LHCN-M2 (cell line): ENCODE measurements at places on chromosomes 6 and 20.
A peak's percentile ranks its signal among the peaks of the same experiment; 100 is the strongest.

DNA sequence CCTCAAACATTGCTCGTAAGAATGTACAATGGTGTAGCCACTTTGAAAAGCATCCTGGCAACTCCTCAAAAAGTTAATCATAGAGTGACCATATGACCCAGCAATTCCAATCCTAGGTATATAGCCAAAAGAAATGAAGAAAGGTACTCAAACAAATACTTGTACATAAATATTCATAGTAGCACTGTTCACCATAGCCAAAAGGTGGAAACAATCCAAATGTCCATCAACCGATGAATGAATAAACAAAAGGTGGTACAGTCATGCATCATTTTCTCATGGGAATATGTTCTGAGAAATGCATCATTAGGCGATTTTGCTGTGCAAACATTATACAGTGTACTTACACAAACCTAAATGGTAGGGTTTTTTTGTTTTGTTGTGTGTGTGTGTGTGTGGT, 74.4 kb upstream of the TBC1D7 start:
- DNase-seq, result no peak

- DNase-seq, result peak; percentile 95
These were observed 16.5 kb downstream of the ACTR5 start for GRCh38 chr20:38764567-38765318.

GRCh38 chr20:62994869-62995281, 11.9 kb downstream of the BHLHE23 start:
- no peak for DNase-seq

DNA sequence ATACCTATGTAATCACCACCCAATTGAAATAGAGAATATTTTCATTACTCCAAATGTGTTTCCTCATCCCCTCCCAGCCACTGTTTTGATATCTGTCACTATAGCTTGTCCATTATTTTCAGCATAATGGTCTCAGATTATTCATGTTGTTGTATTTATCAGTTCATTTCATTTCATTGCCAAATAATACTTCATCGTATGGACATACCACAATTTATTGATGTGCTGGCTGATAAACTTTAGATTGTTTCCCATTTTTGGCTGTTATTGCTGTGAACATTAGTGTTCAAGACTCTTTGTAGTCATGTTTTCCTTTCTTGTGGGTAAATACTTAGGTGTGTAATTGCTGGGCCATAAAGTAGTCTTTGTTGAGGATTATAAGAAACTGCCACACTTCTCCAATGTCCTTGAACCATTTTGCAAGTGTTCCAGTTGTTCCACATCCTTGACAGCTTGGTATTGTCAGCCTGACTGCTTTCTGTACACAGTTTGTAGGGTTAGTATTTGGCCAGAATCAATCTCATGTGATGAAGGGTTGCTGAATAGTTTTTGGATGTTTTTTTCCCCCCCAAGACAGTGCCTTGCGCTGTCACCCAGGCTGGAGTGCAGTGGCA, 44.3 kb downstream of the JARID2 start:
- DNase-seq, result no peak

GRCh38 chr6:42783177-42783875, 1.5 kb downstream of the BICRAL start:
- peak; percentile 65 for DNase-seq

GRCh38 chr6:57207141-57207540, 15.0 kb downstream of the RAB23 start:
- DNase-seq, result peak; percentile 60

GRCh38 chr6:84860920-84861319, 96.5 kb upstream of the TBX18 start:
- peak; percentile 48 for DNase-seq
